ENCODE measurements at places on chromosomes 1 and 21.

- no peak for DNase-seq
Measured at GRCh38 chr1:171455967-171456366, 29.4 kb upstream of the PRRC2C start.

DNA sequence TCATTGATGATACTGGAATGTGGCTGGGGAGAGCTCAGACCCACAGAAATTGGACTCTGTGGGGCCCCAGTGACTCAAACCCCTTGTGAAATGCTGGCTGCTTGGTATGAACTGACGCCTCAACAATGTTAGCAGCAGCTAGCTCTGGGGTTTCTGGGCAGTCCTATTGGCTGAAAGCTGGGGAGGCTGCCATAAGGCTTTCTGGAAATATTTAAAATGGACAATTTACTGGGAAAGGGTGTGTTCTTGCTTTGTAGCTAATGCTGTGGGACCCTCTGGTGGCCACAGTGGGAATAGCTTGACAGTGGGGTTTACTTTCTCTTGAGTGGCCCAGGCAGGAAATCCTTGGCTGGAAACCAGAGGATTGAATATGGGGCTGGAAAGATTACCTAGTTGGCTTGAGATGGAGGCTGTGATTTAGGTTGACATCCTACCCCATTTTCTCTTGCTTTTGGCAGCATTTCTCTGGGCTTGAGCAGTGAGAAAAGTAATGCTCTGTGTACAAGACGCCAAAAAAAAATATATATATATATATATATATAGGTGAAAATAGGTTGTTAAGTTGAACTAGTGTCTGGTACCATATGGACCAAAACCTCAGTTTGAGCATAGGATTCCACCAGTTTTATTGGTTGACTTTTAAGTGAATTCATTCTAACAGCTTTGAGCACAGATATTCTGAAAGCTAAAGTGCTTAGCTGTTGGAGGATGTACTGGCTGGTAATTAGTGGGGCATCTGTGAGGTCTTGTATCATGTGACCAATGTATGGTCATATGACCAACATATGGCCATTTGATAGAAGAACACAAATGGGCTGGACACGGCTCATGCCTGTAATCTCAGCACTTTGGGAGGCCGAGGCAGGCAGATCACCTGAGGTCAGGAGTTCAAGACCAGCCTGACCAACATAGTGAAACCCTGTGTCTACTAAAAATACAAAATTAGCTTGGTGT is 8.2 kb upstream of the S100A10 start:
- DNase-seq, result peak; percentile 67

- no peak for DNase-seq
Measured at GRCh38 chr1:173043253-173043652, 7.5 kb downstream of the TNFSF18 start.

- DNase-seq, result no peak
Measured at GRCh38 chr1:69569576-69570328, 2.0 kb downstream of the LRRC7 start.

GRCh38 chr1:205508227-205508714 is 3.8 kb downstream of the CDK18 start:
- no peak for DNase-seq

GRCh38 chr1:64062941-64063581 is 140.4 kb upstream of the UBE2U start:
- no peak for DNase-seq

GRCh38 chr1:236830116-236830515 is 35.0 kb downstream of the MTR start:
- no peak for DNase-seq

- DNase-seq, result no peak
Measured at GRCh38 chr1:238981317-238981933, 404.9 kb upstream of the CHRM3 start.

- DNase-seq, result peak; percentile 16
Measured at GRCh38 chr21:45299864-45300785, 12.4 kb upstream of the POFUT2 start.

DNA sequence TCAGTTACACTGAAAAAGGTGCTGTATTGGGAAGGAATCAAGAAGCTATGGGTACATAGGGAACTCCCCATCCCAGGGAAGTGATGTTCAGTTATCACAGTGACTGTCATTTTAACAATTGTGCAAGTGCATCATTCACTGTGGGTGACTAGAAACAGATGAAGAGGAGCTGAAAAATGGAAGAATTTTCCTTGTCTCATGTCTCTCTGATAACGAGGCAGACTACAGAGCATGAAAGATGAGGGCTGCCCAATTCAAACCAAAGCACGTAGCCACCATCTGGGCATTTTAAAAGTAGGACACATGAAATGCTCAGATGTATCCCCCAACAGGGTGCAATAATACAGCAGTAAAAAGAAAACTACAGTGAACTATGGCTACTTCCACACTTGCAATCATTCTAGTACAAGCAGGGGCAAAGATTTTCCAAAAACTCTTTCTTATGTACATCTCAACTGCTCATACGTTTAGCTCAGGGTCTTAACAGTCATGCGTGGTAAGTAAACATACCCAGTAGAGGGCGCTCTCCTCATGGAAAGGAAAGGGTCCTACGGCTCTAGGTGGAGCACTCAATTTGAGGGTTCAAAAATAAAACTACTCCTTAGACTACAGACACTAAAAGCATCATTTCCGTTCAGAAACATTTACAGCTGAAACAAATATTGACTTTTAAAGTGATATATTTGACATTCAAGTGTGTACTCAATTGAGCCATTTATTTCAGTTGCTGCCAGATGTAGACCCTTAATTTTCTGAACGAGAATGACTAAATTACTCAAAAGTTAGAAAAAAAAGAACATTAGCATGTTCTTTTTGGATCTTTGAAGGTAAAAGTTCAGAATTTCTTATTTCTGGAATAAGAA is 143.2 kb downstream of the KCTD3 start:
- no peak for DNase-seq

- DNase-seq, result no peak
Measured at GRCh38 chr1:4512636-4513035, 141.8 kb upstream of the AJAP1 start.

All from mesothelial cell of epicardium (in vitro differentiated cells).